ENCODE measurements at places on chromosomes 11 and 22.

DNA sequence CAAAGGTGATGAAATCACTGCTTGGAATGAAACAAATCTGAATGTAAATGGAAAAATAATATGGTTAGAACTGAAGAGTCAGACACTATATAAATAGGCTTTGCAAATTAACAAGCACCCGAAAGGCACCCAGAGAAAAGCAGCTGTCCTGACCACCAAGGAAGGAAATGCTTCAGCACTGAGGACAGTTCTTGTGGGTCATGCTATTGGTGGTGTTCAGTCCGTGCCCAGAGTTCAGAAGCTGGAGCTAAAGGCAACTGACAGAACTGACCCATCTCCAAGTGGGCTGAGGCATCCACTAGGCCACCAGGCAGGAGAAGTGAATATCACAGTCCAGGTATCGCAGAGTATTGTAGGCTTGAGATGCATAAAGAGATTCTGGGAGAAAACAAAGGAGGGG lies 208.9 kb downstream of the OPCML start:
- no peak for DNase-seq

- no peak for DNase-seq
Measured at GRCh38 chr11:1060852-1061616, 13.6 kb upstream of the MUC2 start.

- no peak for DNase-seq
Measured at GRCh38 chr11:75429641-75429901, 3.4 kb downstream of the KLHL35 start.

DNA sequence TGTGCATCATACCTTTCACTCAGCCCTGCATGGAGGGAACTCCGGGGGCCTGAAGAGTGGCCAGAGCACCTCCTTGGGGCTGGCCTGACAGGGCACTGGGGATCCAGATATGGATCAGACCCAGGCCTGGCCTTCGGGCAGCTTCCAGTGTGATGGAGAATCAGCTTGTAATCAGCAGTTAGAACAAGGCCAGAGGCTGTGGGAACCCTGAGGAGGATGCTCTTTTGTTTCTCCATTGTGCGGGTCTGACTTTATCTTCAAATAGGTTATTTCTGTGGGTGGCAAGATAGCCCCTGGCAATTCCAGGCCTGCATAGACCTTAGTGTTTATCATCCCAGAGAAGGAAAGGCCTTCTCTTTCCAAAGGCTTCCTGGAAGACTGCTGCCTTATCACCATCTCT lies 12.3 kb downstream of the DGAT2 start:
- no peak for DNase-seq

DNA sequence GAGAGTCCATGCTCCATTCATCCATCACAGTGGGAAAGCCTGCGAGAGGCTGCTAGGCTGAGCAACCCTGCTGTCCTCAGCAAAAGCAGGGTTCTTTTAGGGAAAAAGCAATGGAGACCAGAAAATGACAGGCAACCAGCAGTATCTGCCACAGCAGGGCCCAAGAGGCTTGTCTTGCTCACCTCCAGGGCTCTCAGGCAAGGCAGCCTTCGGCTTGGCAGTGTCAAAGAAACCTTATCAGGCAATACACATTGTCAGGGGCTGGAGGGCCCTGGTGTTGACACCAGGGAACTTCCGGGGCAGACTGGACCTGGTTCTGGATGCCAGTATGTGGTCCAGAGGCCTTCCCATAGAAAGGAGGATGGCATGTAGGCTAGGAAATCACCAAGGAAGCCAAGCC lies 10.2 kb upstream of the TLCD5 start:
- no peak for DNase-seq

DNA sequence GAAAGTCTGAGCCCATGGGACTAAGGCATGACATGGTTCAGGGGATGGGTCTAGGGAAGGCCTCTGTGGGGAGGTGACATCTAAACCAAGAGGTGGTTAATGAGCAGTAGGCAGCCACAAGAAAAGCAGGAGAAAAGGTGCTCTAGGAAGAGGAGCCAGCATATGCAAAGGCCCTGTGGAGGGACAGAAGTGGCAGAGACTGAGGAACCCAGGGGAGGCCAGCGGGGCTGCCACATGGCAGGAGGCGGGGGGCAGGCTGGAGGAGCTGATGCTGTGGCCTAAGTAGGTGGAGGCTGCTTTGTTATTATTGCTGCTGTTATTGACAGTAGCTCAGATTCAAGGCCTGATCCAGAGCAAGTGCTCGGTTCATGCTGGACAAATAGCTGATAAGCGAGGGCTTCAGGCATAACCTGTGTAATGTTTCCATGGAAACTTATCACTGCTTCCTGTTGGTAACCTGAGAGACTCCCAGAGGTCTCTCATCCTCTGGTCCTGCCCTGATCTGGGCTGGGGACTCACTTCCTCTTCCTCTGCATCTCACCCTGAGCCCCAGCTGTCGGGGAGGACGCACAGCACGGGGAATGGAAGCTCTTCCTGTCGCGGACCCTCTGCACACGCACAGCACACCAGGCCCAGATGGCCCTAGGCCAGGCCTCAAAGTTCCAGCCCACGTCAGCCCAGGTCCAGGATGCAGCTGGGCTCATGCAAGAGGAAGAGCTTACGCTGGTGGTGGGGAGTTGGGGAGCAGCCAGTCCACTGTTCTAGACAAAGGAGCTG lies 75.2 kb upstream of the TP53I11 start:
- no peak for DNase-seq

DNA sequence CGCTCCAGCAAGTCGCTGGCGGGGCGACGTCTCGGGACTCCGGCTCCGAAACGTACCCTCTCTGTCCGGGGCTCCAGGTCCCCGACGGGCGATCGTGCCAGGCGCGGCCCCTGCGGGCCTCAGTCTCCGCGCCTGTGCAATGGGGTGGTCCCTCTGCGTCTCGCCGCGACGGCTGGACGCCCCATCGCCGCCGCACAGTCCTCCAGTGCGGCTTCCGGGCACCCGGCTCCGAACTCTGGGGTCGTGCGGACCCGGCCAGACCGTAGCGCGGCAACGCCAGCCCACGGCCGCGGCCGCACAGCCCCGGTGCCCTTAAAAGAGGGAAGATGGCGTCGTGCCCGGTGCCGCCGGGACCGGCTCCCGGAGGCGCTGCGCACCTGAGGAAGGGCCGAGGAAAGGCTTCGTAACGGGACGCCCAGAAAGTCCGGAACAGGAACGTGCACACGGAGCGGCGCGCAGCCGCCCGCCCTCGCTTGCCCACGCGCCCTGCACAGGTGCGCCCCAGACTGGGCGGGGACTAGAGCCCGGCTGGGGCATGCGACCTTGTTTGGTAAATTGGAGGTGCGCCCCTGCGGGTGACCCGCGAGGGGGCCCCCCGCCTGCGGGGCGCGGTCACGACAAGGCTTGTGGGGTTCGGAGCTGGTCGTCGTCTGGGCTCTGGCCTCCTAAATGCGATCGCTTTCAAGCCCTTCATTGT lies 525 bp downstream of the BIK start:
- no peak for DNase-seq

GRCh38 chr11:118086913-118087768 lies at the start of gene SMIM35:
Gene SMIM35 (minus strand): TSS chr11:118086963. CDS start chr11:118086757, 206 bp downstream.
- no peak for DNase-seq

GRCh38 chr11:2315395-2316168 lies 13.8 kb downstream of the TSPAN32 start:
- DNase-seq = no peak

GRCh38 chr11:66624450-66624849 lies 8.0 kb downstream of the RBM14 start:
- DNase-seq = no peak

DNA sequence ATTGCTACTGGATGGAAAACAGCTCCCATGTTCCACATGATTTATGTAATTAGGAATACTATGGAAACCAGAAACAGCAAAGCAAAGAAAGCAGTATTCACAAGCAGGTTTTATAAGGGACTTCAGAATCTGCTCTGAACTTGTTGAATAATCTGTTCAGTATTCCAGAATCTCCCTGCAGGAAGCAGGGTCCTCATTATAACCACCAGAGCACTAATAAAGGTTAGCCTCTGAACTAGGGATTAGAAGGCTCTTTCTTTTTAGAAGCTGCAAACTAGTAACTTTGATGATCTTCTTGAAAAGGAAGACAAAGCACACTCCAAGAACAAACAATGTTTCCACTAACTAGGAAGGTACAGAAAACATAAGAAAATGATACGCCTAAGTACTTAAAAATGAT lies 125.8 kb downstream of the DCDC1 start:
- no peak for DNase-seq

- no peak for DNase-seq
Measured at GRCh38 chr22:30296324-30296723, 7.0 kb upstream of the CASTOR1 start.

DNA sequence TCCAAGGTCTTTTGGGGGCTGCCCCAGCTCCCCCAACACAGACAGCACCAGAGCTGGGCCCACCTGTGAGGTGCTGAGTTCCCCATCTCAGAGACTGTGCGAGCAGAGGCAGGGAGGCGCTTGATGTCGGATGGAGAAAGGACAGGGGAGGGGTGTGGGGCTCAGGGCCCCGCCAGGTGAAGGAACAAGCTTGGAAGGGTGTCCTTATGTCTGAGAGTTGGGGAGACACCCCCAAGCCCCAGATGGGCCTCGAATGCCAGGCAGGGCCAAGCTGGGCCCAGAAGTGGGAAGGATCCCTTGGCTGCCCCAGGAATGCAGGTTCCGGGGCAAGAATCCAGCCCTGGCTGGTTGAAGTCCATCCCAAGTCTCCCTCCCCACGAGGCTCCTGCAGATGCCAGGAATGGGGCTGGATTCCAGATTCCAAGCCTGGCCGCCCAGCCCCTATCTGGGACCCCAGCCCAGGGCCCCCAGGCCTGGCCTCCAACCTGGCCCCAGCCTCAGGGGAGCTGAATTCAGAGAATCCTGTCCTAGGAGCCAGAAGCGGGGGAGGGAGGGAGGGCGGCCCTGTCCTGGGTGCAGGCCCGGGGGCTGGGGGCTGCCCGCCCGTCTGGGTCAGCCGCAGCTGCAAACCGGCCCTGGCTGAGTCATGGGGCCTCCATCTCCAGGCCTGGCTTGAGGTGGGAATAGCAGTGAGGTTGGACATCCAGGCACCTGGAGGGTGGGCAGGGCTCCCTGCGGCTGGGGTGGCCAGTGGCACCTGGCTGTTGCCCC lies 50.9 kb downstream of the CDKN1C start:
- DNase-seq = no peak

DNA sequence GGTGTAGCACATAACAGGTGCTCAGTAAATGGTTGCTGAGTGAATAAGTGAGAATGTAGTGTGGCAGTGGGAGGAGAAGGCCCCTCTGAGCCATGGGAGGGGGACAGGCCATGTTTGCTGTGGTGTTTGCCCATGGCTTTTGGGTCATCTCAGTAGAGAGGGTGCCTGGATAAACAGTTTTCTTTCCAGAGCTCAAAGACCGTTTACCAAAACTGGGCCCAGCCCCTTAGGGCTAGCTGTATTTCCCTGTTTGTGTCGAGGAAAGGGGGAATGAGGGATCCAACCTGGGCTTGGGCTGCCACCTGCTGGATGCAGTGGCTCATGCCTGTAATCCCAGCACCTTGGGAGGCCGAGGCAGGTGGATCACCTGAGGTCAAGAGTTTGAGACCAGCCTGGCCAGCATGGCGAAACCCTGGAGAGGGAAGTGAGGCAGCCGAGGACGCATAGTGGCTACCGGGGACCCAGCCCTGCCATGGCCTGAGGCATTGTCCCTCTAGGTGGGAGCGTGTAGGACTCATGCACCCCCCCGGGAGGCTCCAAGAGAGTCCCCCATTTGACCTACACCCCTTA lies 8.7 kb upstream of the LTO1 start:
- DNase-seq = no peak

DNA sequence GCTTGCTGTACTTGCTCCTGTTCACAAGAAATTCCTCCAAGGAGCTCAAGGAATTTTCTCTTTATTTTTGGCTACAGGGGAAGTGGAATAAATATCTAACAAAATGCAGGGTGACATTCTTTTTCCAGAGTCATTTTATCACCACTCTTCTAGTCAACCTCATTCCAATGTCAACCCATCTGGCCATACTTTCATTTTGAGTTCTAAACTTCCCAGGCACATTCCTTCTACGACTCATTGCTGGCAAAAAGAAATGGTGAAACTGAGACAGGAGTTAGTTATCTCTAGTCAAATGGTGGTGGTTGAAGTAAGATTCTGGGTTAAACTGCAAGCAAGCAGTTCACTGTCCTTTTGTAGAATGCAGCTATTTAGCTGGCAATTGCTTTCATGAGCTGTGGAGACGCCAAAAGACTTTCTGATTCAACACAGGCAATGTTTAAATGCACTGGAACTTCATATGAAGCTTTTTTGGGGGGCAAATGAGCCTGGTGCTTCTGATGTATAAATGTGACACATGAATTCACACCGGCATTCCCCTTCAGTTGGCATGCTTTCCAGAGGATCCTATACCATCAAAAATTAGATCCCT lies 304.6 kb downstream of the CADM1 start:
- DNase-seq = no peak

DNA sequence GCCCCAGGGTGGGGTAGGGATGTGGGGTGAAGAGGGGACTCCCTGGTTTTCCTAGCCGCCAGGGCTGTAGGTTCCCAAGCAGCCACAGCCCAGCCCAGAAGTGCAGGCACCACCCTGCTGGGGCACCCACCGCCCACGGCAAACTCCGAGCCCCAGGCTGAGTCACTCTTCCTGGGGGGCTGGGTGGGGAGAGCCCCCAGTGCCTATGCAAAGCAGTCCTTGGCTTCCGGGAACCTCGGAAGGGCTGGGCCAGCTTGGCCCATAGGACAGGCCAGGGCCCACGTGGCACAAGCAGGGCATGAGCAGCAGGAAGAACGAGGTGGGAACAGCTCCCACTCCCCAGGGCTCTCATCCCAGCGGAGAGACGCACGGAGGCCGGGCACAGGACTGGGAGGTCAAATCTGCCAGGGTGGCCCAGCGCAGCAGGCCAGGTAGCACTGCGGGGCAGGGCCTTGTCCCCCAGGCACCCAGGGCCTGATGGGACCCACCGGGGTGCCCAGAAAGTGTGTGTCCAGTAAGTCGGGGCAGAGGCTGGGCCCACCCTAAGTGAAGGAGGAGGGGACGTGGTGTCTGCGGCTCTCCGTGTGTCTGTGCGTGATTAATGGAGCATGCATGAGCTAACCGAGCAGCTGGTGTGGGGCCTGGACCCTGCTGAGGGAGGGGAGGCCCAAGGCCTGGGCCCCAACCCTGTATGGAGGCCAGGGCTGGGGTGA lies 4.6 kb upstream of the IL17REL start:
- DNase-seq = no peak

GRCh38 chr11:78952175-78952574 lies 377.5 kb upstream of the NARS2 start:
- no peak for DNase-seq

GRCh38 chr11:95145430-95146060 lies 55.9 kb downstream of the ENDOD1 start:
- DNase-seq = no peak
